CD8-positive, alpha-beta memory T cell (primary cell): ENCODE measurements at places on chromosomes 6 and 20.

- no peak for DNase-seq
Observed at GRCh38 chr6:166942393-166943168, 13.8 kb downstream of the RNASET2 start.

DNA sequence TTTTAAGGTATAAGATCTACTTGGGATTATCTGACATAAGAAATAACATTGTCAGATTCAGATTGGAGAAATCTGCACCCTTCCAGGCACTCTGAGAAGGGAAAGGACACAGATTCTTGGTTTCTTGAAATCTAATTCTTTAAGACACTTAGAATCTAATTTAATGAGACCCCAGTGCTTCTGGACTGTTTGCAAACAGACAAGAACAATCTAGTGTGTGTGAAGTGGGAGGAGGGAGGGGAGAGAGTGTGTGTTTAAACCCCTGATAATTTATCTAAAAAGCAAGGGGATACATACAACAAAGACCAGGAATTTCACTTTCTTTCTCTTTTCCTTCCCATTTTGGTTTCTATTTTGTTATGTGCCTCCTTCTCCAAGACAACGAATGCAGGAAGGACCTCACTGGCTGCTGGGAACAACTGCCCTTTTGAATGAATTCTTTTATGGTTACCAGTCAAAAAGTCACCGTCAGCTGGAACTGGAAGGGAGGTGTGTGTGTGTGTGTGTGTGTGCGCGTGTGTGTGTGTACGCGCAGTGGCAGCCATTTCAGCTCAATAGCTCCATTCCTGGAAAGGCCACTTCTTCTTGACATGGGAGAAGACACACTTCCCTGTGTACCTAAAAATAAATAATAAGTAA lies 129.4 kb downstream of the BCAS1 start:
- no peak for DNase-seq

- no peak for DNase-seq
Observed at GRCh38 chr6:15242937-15243614, 2.8 kb upstream of the JARID2 start.

DNA sequence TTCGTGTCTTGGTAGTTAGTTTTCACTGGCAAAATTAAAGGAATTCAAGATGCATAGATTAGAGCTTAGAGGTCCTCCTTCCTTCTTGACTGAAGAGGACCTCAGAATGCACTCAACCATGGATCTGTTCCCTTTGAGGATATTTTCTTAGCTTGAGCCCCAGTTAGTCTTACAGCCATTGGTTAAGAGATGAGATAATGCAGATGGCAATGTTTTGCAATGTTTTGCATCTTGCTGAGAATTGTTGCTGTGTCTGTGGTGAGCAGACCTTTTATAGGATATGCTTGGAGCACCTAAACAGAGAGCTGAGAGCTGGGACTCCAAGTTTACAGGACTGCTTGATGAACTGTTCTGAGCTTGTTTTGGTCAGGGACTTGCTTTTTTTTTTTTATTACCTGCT lies 107.5 kb downstream of the TMEM170B start:
- DNase-seq = no peak

- no peak for DNase-seq
Observed at GRCh38 chr6:64217721-64218620, 582.4 kb downstream of the PHF3 start.

DNA sequence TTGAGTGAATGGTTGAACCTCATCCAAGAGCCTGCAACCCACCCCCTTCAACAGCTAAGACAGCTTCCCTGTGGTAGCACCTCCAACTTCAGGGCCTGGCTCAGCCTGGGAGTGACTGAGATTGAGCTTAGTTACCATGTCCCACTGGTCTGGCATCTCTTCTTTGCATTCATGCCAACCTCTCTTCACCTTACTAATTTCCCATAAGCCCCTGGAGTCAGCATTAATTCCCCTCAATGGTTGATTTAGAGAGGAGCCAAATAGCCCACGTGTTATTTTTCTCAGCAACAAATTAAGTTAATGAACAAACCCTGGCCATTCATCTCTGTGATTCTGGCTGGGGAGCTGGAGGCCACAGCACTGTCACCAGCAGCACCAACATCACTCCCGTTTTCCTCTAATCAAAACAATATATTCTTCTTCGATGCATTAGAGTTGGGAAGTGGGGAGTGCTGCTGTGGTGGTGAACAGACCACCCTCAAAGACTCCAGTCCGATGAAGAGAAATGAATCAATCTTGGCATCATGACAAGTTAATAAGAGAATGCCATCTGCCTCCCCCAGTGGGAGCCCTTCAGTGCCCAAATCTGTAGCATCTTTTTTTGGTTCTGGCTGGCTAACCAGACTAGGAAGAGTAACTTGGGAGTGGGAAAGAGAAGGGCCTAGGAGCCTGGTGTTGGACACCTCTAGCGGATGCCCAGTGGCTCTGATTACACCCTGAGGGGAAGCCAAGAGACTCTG lies 316.9 kb upstream of the RNF24 start:
- DNase-seq = no peak
